ENCODE measurements at places on chromosomes 7 and 10.

DNA sequence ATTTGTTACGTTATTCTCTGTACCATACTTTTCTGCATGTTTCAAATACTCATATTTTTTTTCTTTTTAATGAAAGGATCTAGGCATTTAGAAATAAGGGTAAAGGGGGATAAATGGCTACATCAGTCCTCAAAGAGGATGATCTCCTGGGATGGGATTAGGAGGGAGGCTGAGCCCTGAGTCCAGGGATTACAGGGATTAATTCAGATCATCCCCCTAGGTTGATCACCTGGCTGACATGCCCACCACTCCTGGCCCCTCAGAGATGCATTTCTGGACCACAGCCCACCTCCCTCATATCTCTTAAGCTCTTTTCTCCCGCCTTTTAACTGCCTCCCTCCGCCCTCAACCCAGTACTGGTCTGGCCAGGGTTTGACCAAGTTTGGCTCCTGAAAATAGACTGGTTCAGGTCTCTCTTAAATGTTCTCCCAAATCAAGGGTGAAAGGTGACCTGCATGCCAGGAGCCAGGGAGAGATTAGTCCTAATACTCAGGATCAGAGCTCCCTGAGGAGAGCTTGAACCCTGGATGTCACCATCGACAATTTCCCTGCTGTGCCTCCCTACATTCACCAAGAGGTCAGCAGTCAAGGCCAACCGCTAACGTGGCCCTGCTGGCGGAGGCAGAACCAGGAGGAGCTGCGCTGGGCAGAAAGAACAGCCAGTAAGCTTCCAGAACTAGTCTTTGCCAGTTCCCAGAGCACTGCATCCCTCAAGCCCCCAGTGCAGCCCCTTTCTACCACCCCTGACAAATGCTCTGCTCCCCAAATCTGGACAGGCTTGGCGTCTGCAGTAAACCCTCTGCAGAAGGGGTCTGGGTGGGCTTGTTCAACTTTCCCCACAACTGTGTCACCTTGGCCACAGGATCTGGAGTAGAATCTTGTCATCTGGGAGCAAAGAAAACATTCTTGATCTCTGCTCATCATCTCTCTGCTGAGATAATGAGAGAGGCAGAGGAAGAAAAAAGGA lies 3.0 kb upstream of the CCDC136 start:
- DNase-seq, result no peak

- DNase-seq, result no peak
These were observed 90.5 kb upstream of the PITRM1 start for GRCh38 chr10:3263082-3263481.

DNA sequence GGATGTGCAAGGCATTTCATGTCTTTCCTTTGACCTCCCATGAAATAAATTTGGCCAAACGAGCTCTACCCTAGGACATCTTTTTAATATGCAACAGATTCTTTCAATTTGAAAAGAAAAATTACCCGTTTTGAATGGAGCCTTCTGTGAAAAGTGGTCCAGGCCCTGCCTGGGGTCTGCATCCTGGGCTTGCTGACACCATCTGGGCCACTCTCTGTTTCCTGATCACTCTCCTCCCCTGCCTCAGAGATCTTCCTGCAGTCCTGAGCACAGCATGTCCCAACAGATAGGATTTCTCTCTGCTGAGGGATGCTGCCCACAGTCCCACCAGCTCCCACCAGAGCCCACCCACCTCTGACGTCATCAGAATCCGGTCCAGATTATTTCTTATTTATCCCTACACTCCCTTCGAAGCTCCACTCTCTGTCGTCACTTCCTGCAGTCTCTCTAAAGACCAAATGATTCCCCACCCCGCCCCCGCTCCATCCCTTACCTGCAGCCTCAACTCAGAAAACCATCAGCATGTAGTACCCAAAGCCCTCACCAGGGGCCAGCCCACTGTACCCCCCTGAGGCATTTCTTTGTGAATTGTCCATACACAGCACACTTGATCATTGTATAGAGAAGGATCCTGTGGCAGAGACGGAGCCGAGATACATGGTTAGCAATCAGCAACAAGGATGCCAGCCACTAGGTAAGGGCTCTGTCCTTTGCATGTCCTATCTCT lies 192.1 kb upstream of the MGMT start:
- no peak for DNase-seq

GRCh38 chr10:13759168-13759567 lies 172.4 kb downstream of the PRPF18 start:
- DNase-seq, result no peak

DNA sequence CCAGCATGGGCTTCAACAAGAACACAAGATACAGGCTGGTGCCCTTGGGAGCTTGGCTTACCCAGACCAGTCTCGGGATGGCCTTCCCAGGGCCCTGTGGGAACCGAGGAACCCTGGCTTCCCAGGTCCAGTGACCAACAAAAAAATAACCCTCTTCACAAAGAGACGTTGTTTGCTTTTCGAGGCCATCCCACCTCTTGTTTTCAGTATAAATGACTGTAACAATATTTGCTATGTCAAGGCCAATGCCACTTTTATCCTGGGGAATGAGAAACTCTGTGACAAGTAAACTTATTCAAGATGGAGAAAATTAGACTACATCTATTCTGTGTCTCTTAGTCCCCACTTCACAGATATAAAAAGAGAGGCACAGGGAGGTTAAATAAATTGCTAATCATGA lies 138.8 kb downstream of the PRPF18 start:
- DNase-seq, result no peak

GRCh38 chr10:78785066-78785465 lies 283.7 kb upstream of the ZMIZ1 start:
- DNase-seq, result no peak

- DNase-seq, result no peak
These were observed 4.9 kb upstream of the VSIR start for GRCh38 chr10:71778071-71778825.

DNA sequence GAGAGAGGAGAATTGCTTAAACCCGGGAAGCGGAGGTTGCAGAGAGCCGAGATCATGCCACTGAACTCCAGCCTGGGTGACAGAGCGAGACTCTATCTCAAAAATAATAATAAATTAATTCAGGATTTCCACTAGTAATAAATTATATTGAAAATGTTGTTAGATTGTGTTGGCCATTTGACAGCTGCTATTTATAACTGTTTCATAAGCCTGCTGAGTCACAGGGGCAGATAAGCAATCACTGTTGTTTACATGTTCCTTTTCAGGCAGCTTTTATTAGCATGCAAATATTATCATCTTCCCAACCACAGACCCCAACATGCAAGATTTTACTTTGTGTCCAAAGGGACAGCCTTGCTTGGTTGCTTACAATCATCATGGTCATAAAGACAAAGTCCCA lies 49.5 kb upstream of the ZNF138 start:
- no peak for DNase-seq

GRCh38 chr10:33722067-33722466 lies 387.6 kb upstream of the NRP1 start:
- no peak for DNase-seq

DNA sequence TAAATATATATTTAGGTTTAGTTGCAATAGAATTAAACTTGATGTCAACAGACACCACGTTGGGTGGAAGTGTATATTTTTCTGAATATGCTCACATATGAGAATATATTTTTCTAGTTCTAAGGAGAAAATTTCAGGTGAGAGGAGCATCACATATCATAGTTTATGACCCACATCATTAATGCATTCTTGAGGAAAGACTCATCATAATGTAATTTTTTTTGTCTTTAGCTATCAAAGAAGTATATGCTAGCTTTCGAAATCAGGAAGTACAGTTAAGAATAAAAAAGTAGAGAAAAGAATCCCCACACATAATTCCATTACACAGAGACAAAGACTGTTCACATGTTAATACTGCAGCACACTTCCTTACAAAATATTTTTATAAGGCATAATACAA lies 30.4 kb downstream of the A1CF start:
- no peak for DNase-seq

DNA sequence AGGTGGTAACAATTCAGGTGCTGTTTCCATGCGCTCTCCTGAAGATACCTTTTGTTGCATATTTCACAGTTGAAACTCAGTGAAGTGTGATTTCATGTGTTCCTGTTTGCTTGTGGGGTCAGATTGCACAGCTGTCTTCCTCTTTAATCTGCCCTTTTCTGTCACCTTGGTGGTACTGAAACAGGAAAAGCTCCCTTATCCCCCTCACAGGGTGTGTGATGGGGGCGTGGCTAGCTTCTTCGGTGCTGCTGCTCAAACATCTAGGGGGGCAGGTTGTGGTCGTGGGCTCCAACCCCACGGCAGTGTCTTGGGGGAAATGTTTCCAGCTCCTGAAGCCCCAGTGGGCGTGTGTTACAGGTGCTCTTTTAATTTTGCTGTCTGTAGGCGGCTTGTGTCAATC lies 107.4 kb upstream of the KLF14 start:
- DNase-seq, result no peak

GRCh38 chr10:34994565-34995142 lies 95.5 kb downstream of the CUL2 start:
- DNase-seq, result peak; percentile 16

DNA sequence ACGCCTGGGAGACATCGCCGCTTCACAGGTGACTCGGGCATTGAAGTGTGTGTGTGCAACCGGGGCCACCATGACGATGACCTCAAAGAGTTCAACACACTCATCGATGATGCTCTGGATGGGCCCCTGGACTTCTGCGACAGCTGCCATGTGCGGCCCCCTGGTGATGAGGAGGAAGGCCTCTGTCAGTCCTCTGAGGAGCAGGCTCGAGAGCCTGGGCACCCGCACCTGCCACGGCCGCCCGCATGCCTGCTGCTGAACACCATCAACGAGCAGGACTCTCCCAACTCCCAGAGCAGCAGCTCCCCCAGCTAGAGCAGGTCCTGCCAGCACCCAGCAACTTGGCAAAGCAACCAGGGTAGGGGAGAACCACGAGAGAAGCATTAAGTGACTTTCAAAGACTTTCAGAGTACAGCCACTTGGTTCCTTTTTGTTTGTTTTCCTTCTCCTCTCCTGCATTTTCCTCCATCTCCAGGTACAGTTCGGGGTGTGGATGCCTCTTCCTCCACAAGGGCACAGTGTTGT lies 24.1 kb downstream of the CYP17A1 start:
- no peak for DNase-seq

GRCh38 chr7:24318326-24318725 lies 34.3 kb downstream of the NPY start:
- no peak for DNase-seq

DNA sequence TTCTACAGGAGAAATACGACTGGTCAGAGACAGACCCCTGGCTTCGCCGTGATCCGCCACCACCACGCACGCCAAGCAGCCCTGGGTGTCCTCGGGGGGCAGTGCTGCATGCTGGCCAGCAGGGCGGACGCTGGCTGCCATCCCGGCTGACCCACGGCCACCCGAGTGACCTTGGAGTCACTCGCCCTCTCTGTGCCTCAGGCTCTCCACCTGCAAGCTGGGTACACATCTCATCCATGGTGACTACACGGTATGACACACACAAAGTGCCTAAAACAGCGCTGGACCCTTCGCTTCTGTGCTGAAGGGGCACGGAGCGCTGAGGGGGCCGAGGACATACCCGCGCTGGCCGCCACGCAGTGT lies 62.0 kb upstream of the RNF32 start:
- no peak for DNase-seq
